ENCODE measurements at places on chromosomes 3 and 15.
A peak's percentile ranks its signal among the peaks of the same experiment; 100 is the strongest.

- DNase-seq: no peak
Measured at GRCh38 chr3:165903885-165904630, 66.8 kb upstream of the BCHE start.

DNA sequence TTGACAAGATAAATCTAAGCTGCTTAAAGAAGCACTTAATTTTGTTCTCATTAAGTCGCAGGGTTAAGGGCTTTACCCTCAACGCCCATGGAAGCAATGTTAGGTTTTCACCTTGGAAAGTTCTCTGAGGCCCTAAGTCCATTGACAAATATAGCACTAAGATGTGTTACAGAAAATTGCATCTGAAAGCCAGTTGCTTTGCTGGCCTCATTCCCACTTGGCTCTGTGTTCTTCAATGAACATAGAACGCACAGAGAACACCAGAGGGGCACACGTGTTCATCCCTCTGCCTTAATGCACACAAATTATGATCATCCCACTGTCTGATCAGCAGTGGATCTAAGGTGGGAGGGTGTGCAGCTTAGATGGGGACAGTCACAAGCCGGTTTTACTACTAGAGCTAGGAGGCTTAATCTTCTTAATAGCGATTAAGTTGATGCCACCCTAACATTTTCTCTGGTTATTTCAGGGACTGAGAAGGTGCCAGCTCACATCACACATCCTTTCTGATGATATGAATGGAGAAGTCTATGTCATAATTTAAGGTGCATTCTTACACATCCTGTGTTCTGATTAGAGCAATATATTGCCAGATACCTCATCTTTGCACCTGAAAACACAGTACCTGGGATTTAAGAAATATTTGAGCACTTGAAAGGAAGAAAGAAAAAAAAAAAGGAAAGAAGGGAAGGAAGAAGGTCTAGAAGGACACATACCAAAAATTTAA is 224.4 kb upstream of the ICE2 start:
- no peak for DNase-seq

DNA sequence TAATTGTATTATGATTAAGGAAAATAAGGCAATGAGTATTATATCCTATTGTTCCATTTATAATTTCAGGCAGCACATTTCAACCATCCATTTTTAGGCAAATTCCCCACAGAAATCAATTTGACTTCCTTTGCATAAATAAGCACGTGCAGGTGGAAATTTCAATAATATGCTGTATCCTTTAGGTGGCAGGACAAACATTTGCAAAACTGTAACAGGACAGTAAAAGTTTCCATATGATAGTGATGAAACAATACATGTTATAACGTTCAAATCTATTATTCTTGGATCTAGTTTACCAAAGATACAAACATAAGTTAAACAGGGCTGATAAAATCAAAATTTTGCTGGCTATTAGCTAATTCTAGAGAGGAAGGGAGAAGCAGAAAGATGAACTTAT is 8.5 kb downstream of the UACA start:
- DNase-seq: no peak

- peak; percentile 73 for DNase-seq
Measured at GRCh38 chr15:90035095-90035839, 34.1 kb downstream of the ZNF710 start.

GRCh38 chr3:138625707-138626365 is 17.3 kb downstream of the FAIM start:
- no peak for DNase-seq

GRCh38 chr15:64009241-64009640 is 37.0 kb downstream of the DAPK2 start:
- no peak for DNase-seq

DNA sequence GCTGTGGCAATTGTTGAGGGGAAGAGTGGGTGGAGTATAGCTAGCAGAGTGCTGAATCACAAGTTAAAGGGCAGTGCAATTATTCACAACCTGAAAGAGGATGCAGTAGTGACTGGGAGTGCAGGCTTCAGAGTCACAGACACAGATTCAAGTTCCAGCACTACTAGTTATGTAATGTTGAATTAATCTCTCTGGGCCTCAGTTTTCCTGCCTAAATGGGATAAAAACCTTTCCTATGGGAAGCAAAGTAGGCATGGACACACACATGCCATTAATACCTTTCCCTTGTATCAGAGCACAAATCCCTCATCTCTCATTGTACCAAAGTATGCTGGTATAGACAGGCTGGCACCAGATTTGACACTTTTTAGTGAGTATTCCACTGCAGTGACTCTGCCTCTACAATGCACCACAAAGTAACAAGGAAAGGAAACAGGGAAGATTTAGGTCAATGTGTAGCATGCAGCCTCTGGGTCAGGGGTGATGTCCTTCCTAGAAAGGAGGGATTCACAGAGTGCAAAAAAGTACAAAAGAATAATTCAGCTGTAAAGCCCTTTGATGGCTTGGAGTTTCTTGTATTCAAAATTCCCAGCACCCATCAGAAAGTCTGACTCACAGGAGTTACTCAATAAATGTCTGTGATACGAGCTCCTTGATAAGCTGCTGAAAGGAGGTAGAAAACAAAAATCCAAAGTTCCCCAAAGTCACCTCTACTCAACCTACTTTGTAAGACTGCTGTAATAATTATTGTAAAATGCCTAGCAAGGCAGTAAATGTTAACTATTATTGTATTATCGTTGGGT is 507.5 kb upstream of the TGFBR2 start:
- no peak for DNase-seq

DNA sequence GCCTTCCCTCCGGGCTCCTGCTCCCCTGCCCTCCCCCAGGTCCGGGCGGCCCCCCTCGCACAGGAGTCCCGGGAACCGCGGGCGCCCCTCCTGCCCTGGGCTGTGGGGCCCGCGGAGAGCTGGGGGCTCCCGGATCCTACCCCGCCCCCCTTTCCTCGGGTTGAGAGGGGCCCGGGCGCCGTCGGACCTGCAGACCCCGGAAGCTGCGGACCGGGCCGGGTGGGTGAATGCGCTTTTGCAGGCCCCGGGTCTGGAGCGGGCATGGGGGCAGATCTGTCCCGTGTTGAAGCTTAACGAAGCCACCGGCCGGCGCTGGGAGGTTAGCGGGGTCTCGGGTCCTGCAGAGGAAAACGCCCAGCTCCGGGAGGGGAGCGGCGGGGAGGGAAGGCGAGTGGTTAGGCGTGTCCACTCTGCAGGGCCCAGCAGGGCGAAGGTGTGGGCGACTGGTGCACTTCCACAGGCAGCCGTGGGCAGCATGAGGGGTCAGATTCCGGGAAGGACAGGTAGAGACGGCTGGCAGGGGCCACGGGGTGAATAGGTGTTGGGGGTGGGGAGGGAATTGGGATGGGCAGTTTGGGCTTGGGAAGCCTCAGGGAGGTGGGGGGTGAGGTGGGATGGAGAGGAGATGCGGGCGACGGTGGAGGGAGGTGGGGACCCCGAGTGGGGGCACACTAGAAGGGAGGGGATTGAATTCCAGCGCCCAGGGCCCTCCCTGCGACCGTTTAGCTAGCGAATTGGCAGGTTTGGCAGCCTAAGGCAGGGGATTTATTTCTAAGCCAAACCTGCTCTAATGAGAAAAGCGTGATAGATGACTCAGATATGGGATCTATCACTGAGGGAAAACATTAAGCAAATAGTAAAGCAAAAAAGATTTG is 635 bp downstream of the CD276 start:
- DNase-seq: peak; percentile 82

- no peak for DNase-seq
Measured at GRCh38 chr15:67241132-67241855, 13.2 kb downstream of the AAGAB start.

- no peak for DNase-seq
Measured at GRCh38 chr3:9955611-9956352, 3.6 kb upstream of the PRRT3 start.

DNA sequence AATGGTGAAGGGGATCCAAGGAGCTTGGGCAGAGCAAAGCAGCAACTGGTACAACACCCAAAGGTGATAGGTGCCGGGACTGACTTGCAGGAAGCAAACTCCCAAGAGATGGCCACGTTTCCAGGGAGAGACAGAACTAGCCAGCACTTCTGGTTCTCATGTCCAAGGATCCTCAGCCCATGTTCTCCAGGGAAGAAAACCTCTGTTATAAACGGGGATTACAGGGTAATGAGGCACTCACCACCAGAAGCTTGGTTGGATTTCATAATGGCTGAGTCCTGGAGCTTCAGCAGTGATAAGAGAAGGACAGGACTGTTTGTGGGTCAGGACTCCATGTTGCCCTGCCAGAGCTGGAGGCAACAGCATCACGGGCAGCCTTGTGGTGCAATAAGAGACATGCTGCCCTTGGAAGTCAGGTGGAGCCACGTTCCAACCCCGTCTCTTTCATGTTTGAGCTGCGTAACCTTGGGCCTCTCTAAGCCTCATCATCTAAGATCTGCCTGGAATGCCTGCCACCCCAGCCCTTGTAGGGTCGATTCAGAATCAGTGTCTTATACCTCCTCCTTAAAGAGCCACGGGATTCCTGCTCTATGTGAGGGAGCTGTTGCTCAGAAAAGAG is 181.0 kb downstream of the ABHD5 start:
- peak; percentile 48 for DNase-seq

- no peak for DNase-seq
Measured at GRCh38 chr3:2540115-2540514, 441.4 kb downstream of the CNTN4 start.

DNA sequence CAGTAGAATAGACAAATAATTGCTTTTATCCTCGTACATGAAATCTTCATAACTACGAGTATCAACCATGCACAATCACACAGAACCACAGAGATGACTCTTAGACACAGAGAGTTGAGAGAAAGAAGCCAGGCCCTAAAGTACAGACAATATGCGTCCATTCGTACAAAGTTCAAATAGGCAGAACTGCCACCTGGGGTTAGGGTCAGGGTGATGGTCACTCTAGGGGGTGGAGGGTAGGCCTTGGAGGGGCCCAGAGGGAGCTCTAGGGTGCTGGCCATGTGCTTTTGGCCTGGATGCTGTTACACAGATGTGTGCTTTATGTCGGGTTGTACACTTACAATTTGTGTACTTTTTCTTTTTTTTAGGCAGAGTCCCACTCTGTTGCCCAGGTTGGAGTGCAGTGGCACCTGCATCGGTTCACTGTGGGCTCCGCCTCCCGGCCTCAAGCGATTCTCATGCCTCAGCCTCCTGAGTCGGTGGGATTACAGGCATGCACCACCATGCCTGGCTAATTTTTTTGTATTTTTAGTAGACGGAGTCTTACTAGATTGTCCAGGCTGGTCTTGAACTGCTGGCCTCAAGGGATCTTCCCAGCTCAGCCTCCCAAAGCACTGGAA is 65.9 kb upstream of the KLF13 start:
- DNase-seq: no peak

DNA sequence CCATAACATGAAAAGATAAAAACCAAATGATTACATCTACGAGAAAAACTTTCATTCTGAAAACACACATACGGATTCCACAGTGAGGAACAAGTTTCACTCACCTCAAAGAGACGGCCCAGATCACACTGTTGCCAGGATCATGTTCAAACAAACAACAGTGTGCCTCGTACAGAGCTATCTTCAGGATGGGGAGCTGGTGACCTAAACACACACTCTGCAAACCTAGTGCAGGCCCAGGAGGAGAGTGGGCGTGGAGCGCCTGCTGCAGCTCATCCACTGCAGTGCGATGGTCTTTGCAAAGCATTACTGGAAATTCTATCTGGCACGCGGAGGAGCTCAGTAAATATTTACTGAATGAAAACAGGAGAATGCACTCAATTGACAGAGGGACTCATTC is 38.5 kb downstream of the TAMM41 start:
- no peak for DNase-seq

- no peak for DNase-seq
Measured at GRCh38 chr15:99738021-99738847, 5.0 kb upstream of the LYSMD4 start.

GRCh38 chr3:69236812-69237707 is 114.7 kb upstream of the LMOD3 start:
- peak; percentile 74 for DNase-seq

DNA sequence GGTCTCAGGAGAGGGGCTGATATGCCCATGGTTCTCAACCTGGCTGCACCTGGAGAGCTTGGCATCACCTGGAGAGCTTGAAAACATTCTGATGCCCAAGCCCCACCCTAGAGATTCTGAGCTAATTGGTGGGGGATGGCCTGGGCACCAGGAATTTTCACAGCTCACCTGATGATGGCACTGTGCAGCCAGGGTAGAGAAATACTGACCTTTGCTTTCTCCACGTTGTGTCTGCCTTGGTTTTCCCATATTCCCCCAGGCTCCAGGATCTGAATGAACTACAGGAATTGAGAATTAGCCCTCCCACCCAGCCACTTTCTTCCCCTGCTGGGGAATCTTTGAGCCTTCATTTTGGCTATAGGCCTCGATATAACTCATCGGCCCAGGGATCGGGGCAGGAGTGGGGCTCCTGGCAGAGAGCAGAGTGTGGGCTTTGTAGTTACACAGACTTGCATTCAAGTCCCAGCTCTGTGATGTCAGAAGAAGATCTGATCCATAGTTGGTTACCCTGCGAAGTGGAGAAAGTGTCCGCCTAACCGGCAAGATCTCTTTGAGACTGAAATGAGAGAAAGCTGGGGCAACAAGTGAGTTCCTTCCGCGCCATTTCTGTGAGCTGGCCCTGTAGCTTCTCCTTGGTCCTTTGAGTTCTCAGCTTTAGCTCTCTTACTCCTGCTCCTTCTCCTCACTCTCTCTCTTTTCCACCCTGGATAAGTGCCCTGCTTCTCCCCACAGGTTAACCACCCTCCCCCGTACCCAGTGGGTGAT is 33.1 kb upstream of the UBE2Q2 start:
- peak; percentile 85 for DNase-seq

- no peak for DNase-seq
Measured at GRCh38 chr3:133962849-133963248, 66.9 kb downstream of the SLCO2A1 start.

- no peak for DNase-seq
Measured at GRCh38 chr3:71600646-71601288, 17.2 kb upstream of the FOXP1 start.

GRCh38 chr3:77620009-77620408 is 580.1 kb downstream of the ROBO2 start:
- no peak for DNase-seq

- DNase-seq: no peak
Measured at GRCh38 chr3:8972639-8973038, 9.4 kb upstream of the RAD18 start.

Data from endodermal cell (in vitro differentiated cells).